Ascending aorta (tissue), 2 donors: ENCODE measurements at places on chromosomes 6 and 20.

- no peaks in the 10 kb centered on the region for H3K36me3 ChIP-seq
- no peak overlapping the region for H3K27ac ChIP-seq
- no peak overlapping the region for H3K4me3 ChIP-seq
- no peaks in the 10 kb centered on the region for H3K4me1 ChIP-seq
These were observed 228.2 kb downstream of the SOD2 start for GRCh38 chr6:159464816-159465215.

- no peak overlapping the region for H3K27ac ChIP-seq
- peaks cover 3% of the 10 kb centered on the region for H3K36me3 ChIP-seq
- H3K27me3 ChIP-seq: no peaks in the 10 kb centered on the region
- no peaks in the 10 kb centered on the region for H3K4me1 ChIP-seq
These were observed 14.3 kb upstream of the ZC3H12D start for GRCh38 chr6:149499066-149499465.

DNA sequence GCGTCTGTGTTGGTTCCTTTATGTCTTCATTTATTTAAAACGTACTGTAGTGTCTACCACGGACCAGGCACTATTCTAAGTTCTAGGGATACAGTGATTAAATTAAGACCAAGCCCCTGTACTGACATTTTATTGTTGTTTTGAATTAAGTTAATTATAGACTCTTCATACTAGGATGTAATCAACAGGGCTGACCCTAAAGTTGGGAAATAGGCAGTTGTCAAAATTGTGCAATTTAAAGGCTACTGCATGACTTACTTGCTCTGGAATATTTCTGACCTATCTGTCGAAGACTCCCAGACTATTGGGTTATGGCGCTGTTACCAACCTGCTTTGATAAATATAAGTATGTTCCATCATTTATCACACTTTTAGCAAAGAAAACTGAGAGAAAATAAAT is 6.7 kb downstream of the MYO6 start:
- DNase-seq: no peak
- no peaks in the 10 kb centered on the region for H3K36me3 ChIP-seq
- H3K27me3 ChIP-seq: no peaks in the 10 kb centered on the region
- peaks cover 6% of the 10 kb centered on the region for H3K4me1 ChIP-seq
- no peak overlapping the region for H3K27ac ChIP-seq

- H3K27me3 ChIP-seq: no peaks in the 10 kb centered on the region
- no peaks in the 10 kb centered on the region for H3K36me3 ChIP-seq
- peak overlapping the region; percentile 7 for H3K27ac ChIP-seq
- peaks cover 3% of the 10 kb centered on the region for H3K4me1 ChIP-seq
These were observed 20.9 kb downstream of the DEF6 start for GRCh38 chr6:35318196-35319171.

DNA sequence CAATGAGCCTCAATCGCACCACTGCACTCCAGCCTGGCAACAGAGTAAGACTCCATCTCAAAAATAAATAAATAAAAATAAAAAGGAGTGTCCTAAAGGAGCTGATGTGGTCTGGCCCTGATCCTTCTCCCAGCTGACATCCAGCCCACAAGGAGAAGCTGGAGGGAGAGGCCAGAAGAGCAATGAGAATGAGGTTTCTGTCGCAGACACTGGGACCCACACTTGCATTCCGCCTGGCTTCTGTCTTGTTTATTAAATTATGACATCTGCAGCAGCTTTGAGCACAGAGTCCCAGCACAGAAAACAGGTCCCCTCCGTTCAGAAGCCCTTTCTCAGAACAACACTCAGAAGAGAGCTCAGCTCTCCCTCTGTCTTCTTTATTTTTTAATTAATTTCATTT is 10.3 kb upstream of the E2F1 start:
- H3K36me3 ChIP-seq: no peaks in the 10 kb centered on the region
- H3K4me1 ChIP-seq: peaks cover 11% of the 10 kb centered on the region
- no peaks in the 10 kb centered on the region for H3K27me3 ChIP-seq

GRCh38 chr20:12941025-12941424 is 67.7 kb upstream of the SPTLC3 start:
- no peak overlapping the region for H3K27ac ChIP-seq
- no peak for DNase-seq
- no peaks in the 10 kb centered on the region for H3K4me1 ChIP-seq
- no peak overlapping the region for H3K4me3 ChIP-seq
- H3K36me3 ChIP-seq: no peaks in the 10 kb centered on the region

GRCh38 chr6:41524634-41525011 is 21.6 kb upstream of the FOXP4 start:
- no peaks in the 10 kb centered on the region for H3K4me1 ChIP-seq
- no peak for DNase-seq
- H3K27me3 ChIP-seq: no peaks in the 10 kb centered on the region
- H3K27ac ChIP-seq: no peak overlapping the region
- H3K4me3 ChIP-seq: no peak overlapping the region

DNA sequence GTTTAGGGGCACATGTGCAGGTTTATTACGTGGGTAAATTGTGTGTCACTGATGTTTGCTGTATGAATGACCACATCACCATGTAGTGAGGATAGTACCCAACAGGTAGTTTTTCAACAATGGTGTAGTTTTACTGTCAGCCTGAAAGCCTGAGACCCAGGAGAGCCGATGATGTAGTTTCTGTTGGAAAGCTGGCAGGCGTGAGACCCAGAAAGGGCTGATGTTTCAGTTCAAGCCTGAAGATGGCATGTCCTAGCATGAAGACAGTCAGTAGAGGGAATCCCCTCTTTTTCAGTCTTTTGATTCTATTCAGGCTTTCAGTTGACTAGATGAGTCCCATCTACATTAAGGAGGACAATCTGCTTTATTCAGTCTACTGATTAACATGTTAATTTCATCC is 96.7 kb downstream of the KLHL32 start:
- no peak for DNase-seq
- no peaks in the 10 kb centered on the region for H3K27me3 ChIP-seq
- H3K4me1 ChIP-seq: no peaks in the 10 kb centered on the region
- no peak overlapping the region for H3K4me3 ChIP-seq
- H3K36me3 ChIP-seq: no peaks in the 10 kb centered on the region

- no peak overlapping the region for H3K27ac ChIP-seq
- DNase-seq: no peak
- no peaks in the 10 kb centered on the region for H3K36me3 ChIP-seq
- no peaks in the 10 kb centered on the region for H3K27me3 ChIP-seq
These were observed 5.3 kb downstream of the ANKRD6 start for GRCh38 chr6:89438248-89438647.

DNA sequence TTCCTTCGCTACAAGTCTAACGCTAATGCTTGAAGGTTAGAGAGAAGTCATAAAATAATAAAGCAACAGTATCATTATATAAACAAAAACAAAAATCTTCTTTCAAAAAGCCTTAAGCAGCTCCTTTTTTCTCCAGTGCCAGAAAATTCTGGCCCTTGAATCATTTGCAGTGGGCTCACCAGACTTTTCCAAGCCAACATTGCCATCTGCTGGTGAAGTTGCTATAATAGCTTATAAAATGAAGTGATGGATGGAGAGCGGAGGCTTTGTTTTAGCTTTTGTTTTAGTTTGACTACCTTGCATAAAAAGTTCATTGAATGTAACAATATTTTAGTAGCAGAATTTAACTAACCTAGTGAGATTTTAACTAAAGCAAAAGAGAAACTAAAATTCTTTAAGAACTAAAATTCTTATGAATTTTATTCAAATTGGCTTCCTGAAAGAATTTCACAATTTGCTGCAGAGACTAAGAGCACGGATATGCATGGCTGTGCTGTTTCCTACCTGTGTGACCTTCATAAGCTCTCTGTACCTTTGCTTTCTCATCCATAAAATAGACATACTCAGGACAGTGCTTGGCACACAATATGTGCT is 44.8 kb upstream of the SLC2A12 start:
- no peaks in the 10 kb centered on the region for H3K36me3 ChIP-seq
- no peaks in the 10 kb centered on the region for H3K4me1 ChIP-seq
- DNase-seq: no peak
- no peak overlapping the region for H3K4me3 ChIP-seq

GRCh38 chr6:47822856-47823554 is 41.2 kb downstream of the OPN5 start:
- no peak overlapping the region for H3K4me3 ChIP-seq
- no peaks in the 10 kb centered on the region for H3K27me3 ChIP-seq
- H3K36me3 ChIP-seq: no peaks in the 10 kb centered on the region
- no peaks in the 10 kb centered on the region for H3K4me1 ChIP-seq

GRCh38 chr6:63486196-63486595 is 86.1 kb upstream of the LOC128125822 start:
- no peak for DNase-seq
- no peak overlapping the region for H3K27ac ChIP-seq
- H3K4me3 ChIP-seq: no peak overlapping the region
- H3K4me1 ChIP-seq: no peaks in the 10 kb centered on the region
- no peaks in the 10 kb centered on the region for H3K27me3 ChIP-seq

DNA sequence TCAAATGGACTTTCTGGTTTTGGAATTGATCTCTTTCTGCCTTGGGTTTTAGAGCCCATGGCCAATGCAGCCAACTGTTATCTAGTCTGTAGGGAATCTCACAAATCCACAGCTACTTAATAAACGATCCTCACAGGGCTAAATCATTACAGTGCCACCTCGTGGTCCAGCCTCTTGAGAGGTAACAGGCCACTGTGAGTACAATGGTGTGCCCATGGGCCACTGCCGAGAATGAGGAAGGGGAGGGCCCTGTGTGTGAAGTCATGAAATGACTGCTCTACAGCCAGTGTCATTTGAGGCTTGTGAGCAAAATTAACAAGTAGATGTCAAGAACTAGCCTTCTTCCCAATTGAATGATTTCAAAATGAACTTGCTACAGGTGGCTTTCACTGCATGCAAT is 54.3 kb upstream of the GMPR start:
- H3K27me3 ChIP-seq: no peaks in the 10 kb centered on the region
- H3K27ac ChIP-seq: peak overlapping the region; percentile 52
- DNase-seq: no peak
- no peaks in the 10 kb centered on the region for H3K36me3 ChIP-seq

- no peak for DNase-seq
- no peak overlapping the region for H3K4me3 ChIP-seq
- H3K27ac ChIP-seq: no peak overlapping the region
- no peaks in the 10 kb centered on the region for H3K4me1 ChIP-seq
These were observed 366.0 kb downstream of the LAMA2 start for GRCh38 chr6:129248946-129249345.

DNA sequence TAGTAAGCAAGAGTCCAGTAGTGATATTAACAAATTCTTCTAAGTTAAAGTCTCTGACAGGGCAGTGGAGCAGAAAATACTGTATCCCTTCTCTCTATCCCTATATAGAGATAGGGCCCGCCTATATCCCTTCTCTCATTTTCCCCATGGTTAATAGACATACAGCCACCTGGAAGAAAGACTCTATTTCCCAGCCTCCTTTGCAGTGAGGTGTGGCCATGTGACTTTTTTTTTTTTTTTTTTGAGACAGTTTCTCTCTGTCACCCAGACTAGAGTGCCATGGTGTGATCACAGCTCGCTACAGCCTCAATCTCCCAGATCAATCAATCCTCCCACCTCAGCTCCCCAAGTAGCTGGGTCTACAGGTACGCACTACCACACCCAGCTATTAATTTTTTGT is 16.7 kb upstream of the CDK5RAP1 start:
- DNase-seq: no peak
- H3K36me3 ChIP-seq: peaks cover 17% of the 10 kb centered on the region
- H3K27ac ChIP-seq: no peak overlapping the region
- peaks cover 8% of the 10 kb centered on the region for H3K4me1 ChIP-seq

GRCh38 chr20:62941792-62942191 is 3.8 kb downstream of the GID8 start:
- H3K4me3 ChIP-seq: no peak overlapping the region
- no peaks in the 10 kb centered on the region for H3K27me3 ChIP-seq

GRCh38 chr6:73372516-73372915 is 2.8 kb upstream of the OOEP start:
- H3K4me1 ChIP-seq: no peaks in the 10 kb centered on the region
- H3K36me3 ChIP-seq: no peaks in the 10 kb centered on the region
- DNase-seq: no peak
- no peak overlapping the region for H3K27ac ChIP-seq

- peaks cover 7% of the 10 kb centered on the region for H3K36me3 ChIP-seq
- H3K4me3 ChIP-seq: no peak overlapping the region
- DNase-seq: no peak
These were observed 21.3 kb downstream of the STK35 start for GRCh38 chr20:2122936-2123335.

DNA sequence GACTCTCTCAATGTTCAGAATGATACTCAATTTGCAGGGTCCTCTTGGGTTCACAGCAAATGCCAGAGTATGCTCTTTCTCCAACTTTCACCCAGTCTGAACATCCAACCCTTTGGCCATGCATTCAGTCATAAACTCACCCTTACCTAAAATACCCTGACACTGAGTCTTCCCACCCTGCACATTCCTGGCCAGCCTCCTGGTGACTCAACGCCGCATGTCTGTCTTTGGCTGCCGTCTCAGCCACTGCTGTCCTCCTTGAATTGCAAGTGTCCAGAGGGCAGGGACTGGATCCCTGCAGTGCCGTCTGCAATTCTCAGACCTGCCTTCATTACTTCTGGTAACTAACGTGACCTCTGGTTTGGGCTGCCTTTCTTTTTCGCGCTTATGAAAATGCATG is 593.4 kb downstream of the QKI start:
- no peak for DNase-seq
- H3K4me3 ChIP-seq: no peak overlapping the region
- no peak overlapping the region for H3K27ac ChIP-seq
- no peaks in the 10 kb centered on the region for H3K36me3 ChIP-seq

DNA sequence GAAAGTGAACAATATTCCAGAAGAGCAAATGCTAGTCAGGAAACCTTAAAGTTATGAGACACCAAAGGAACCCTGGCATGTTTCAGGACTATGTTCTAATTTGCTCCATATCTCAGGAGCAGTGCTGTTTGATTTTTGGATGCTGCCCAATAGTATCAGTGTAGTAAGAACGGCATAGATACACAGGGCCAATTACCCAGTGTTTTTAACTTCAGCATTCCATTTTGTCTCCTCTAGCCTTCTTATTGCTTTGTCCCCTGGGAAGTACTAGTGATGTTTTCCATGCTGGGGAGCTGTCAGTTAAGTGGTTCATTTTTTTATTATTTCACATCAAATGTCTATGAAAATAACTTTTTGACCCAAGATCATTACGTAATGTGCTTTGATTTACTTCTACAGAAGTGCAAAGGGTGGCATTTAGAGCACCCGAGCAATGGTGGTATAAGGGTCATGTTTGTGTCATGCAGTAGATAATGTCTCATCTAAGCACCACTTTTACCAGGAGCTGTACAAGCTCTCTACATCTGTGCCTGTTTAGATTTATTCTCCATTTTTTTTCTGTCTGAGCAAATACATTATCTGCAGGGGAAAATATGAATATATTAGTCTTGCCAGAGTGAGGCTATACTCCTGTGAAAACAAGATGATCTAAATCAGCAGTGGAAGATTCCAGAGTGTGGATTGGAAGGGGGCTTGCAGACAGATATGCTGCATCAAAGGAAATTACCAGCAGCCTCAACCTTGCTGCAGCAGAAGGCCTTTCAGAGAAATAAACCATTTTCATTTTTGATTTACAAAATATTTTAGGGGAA is 198.8 kb upstream of the OPRM1 start:
- H3K36me3 ChIP-seq: no peaks in the 10 kb centered on the region
- H3K4me1 ChIP-seq: no peaks in the 10 kb centered on the region
- no peaks in the 10 kb centered on the region for H3K27me3 ChIP-seq

DNA sequence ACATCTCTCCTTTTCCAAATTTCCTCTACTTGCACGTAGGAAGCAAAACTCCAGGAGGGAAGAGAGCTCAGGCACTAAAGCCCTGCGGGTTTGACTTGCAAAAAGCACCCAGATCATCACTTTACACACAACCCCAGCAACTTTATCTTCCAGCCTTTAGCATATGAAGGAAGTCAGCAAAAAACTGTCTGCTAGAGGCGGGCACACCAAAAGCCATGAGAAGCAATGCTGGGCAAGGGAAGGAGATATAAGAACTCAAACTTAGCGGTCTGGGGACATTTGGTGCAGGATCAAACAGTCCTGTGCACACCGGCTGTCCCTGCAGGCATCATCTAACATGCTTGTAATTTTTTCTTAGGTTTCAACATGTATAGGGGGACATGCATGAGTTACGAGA is 113.3 kb downstream of the JPH2 start:
- no peak overlapping the region for H3K4me3 ChIP-seq
- no peaks in the 10 kb centered on the region for H3K36me3 ChIP-seq
- peak; percentile 35 for DNase-seq
- H3K27ac ChIP-seq: no peak overlapping the region
- H3K4me1 ChIP-seq: no peaks in the 10 kb centered on the region
